AG10803 (cell line): ENCODE measurements at places on chromosomes 5 and 9.

DNA sequence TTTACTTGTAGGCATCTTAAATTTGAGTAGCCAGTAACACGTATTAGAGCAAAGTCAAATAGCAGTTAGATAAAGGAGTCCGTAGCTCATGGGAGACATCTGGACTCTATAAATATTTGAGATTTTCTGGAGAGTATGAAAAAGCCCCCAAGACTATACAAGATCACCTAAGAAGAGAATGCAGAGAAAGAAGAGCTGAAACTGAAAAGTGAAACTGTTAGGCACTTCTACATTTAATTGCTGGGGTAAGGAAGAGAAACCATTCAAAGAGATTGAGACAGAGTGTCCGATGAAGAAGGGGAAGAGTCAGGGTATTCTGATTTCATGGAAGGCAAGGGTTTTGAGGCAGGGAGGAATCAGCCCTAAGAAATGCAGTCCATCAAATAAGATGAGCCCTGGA is 2372.1 kb downstream of the MAT2B start:
- no peak for DNase-seq

DNA sequence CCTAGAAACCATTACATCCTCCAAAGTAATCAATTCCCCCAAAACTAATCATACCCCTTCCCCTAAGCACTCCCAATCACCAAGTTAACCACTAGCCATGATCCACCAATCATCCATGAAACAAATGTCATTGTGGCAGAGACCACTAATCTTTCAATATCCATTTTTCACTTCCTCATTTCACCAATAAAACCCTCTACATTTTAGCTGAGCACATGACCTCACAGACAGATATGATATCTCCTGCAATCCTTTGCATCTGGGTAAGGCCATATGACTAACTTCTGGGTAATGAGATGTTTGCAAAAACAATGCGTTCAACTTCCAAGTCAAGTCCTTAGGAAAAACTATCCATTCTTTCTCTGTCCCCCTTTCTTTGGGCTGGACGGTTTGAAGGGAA is 20.7 kb downstream of the OR2S2 start:
- peak; percentile 43 for DNase-seq

- no peak for DNase-seq
Observed at GRCh38 chr5:68711293-68712200, 382.3 kb upstream of the SLC30A5 start.

- peak; percentile 27 for DNase-seq
Observed at GRCh38 chr9:134895908-134896833, 15.6 kb downstream of the FCN2 start.

GRCh38 chr5:137228816-137229215 is 270.3 kb downstream of the SPOCK1 start:
- DNase-seq, result no peak

GRCh38 chr9:109751253-109751652 is 28.7 kb upstream of the PALM2AKAP2 start:
- DNase-seq, result no peak

GRCh38 chr5:150751096-150751891 is 7.5 kb downstream of the DCTN4 start:
- DNase-seq, result no peak

GRCh38 chr5:171832775-171833174 is 47.2 kb downstream of the SMIM23 start:
- no peak for DNase-seq

DNA sequence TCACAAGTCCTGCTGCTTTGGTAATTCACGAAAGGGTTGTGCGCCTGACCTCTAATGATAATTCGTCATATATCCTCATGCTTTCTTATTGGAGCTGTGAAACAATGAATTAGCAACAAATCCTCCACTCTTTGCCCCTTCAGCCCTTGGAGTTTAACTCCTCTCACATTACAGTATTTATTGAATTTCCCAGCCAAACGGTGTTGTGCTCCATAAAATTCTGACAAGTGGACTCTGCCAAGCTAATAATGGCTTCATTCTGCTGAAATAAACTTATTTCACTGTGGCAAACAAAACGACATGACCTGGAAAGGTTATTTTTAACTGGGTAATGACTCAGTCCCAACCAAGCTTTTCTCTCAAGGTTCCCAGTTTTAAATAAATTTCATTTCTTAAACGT is 984.4 kb upstream of the DMAC1 start:
- DNase-seq, result no peak
